ENCODE measurements at places on chromosomes 6 and 20. TPM values are rescaled to one million over a fixed set of nuclear protein-coding genes. Genes with fewer than 3 reads are reported as not detected.

AKAP12 gene
- total RNA-seq = 380 TPM

CGA gene
- not detected for total RNA-seq

SRMS gene
- not detected for total RNA-seq

NR2E1 gene
- 2.1 TPM for total RNA-seq

COX4I2 gene
- total RNA-seq = not detected

DYNLRB1 gene
- 66.2 TPM for total RNA-seq

GJA10 gene
- total RNA-seq = not detected

SLC17A3 gene
- total RNA-seq = not detected

CFAP206 gene
- total RNA-seq = not detected

TGM3 gene
- total RNA-seq = not detected

PPIL1 gene
- 88.3 TPM for total RNA-seq

UBE2J1 gene
- total RNA-seq = 24.7 TPM

MROH8 gene
- total RNA-seq = 0.11 TPM

PDE7B gene
- total RNA-seq = 0.17 TPM

SLC25A27 gene
- total RNA-seq = 7.5 TPM

BTBD3 gene
- total RNA-seq = 24.7 TPM

COL11A2 gene
- total RNA-seq = 5.5 TPM

OLIG3 gene
- not detected for total RNA-seq

OOEP gene
- not detected for total RNA-seq

HCRTR2 gene
- not detected for total RNA-seq

SPATS1 gene
- not detected for total RNA-seq

PI16 gene
- not detected for total RNA-seq

PRR18 gene
- not detected for total RNA-seq

RPS6KA2 gene
- total RNA-seq = 6.7 TPM

SUMO4 gene
- not detected for total RNA-seq

OR2H1 gene
- not detected for total RNA-seq

VWA7 gene
- 0.34 TPM for total RNA-seq

CDH4 gene
- total RNA-seq = 2.1 TPM
